ENCODE measurements at places on chromosomes 2 and 18. TPM values are rescaled to one million over a fixed set of nuclear protein-coding genes. Genes with fewer than 3 reads are reported as not detected.

- no peak for DNase-seq
Measured at GRCh38 chr2:152740743-152741328, 22.4 kb downstream of the ARL6IP6 start.

MLPH gene
- 14.8 TPM for total RNA-seq

- DNase-seq: no peak
Measured at GRCh38 chr2:55176094-55176415, 56.0 kb downstream of the CLHC1 start.

PIAS2 gene
- 37.6 TPM for total RNA-seq

GRCh38 chr2:161324876-161325275, 16.7 kb downstream of the PSMD14 start:
- DNase-seq: no peak

FAM110C gene
- total RNA-seq: 2.6 TPM

- no peak for DNase-seq
Measured at GRCh38 chr2:81981585-81981984, 1677.0 kb upstream of the LRRTM1 start.

DNA sequence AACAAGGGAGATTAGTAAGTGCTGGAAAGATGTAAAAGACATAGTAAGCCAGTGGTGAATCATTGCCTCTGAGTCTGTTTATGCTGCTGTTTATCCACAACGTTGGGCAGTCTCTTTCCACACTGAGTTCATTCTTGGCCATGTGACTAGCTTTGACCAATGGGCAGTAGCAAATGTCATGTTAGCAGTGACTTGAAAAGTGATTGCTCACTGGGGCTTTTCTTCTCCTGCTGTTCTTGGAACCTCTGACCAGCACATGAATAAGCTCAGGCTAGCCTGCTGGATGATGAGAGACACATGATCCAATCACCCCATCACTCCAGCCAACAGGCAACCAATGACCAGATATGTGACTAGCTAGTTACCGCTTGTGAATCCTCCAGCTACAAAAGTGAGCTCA, 360.4 kb downstream of the SLC4A3 start:
- no peak for DNase-seq

PUS10 gene
- total RNA-seq: 6.3 TPM

- DNase-seq: no peak
Measured at GRCh38 chr2:54444503-54444902, 11.6 kb upstream of the SPTBN1 start.

SFTPB gene
- 2.7 TPM for total RNA-seq

DNA sequence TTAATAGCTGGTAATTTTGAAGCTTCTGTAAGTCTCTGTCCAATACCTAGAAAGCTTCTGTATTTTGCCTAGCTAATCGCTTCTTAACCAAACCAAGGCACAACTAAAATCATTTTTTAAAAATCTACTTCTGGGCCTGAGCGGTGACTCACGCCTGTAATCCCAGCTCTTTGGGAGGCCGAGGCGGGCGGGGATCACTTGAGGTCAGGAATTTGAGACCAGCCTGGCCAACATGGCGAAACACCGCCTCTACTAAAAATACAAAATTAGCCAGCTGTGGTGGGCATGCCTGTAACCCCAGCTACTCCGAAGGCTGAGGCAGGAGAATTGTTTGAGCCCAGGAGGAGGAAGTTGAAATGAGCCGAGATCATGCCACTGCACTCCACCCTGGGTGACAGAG, 148.6 kb upstream of the FIGN start:
- no peak for DNase-seq

SCYGR4 gene
- not detected for total RNA-seq

GRCh38 chr2:178863130-178863855, 56.1 kb upstream of the TTN start:
- no peak for DNase-seq

All from type B pancreatic cell (in vitro differentiated cells).